ENCODE measurements at places on chromosomes 3 and 15. TPM values are rescaled to one million over a fixed set of nuclear protein-coding genes. Genes with fewer than 3 reads are reported as not detected.

- peak; percentile 89 for DNase-seq
Measured at GRCh38 chr15:74616366-74616939, 817 bp downstream of the CLK3 start.

LOXL1 gene
- total RNA-seq, result 14.6 TPM

TIGIT gene
- total RNA-seq, result not detected

DNA sequence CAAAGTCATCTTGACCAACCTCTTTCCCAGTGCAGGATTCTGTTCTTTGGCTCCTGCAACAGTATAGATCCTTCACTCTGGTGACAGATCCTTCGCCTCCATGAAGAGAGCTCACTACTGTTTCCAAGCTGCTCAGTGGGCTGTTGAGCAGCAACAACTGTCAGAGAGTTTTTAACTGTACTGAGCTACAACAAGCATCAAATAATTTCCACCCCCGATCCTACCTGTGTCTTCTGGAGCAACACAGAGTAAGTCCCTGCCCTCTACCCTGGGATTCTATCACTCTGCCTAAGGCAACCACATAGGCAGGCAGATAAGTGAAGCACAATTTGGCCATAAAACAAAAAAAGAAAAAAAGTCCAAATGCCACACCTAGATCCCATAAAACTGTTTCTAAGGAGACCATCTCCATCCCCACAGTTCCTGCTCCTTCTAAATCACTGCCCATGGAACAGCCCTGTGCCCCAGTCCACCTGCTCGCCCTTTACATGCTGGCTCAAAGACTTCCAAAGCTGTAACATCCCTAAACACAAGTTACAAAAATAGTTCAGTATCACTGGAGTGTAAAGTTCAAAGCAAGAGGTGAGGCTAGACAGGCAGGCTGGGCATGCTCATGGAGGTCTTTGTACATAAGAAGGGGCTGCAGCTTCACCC lies 37.8 kb upstream of the ANPEP start:
- DNase-seq, result no peak

- no peak for DNase-seq
Measured at GRCh38 chr3:81728766-81729544, 32.5 kb downstream of the GBE1 start.

CGNL1 gene
- total RNA-seq, result 11.2 TPM

DNA sequence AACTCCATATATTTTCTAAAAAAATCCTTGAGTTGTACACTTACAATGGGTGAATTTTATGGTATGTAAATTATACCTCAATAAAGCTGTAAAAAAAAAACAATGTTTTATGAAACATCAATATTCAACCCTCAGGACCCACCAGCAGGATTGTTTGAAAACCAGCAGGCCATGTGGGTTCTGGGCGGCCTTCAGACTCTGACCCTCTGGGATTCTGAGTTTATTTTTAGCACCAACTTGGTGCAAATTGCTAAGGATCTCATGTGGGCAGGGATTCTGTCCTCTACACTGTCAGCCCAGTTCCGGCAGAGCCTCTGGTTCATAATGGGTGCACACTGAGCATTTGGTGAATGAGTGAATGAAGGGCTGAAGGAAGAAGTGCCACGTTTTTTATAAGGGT lies 24.2 kb upstream of the TSEN2 start:
- no peak for DNase-seq

DNA sequence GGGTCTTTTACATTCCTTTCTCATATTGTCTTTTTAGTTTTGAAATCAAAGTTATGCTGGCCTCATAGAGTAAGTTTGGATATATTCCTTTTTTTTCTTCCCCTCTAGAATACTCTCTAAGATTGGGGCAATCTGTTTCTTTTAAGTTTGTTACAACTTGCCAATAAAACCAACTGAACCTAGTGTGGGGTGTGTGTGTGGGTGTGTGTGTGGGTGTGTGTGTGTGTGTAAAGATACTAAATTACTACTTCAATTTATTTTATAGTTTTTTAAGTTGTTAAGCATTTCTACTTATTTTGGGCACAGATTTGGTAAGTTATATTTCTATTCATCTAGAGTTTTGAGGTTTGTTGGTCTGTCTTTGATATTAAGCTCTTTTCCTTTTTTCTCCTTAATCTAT lies 198.2 kb upstream of the TMC3 start:
- no peak for DNase-seq

DNA sequence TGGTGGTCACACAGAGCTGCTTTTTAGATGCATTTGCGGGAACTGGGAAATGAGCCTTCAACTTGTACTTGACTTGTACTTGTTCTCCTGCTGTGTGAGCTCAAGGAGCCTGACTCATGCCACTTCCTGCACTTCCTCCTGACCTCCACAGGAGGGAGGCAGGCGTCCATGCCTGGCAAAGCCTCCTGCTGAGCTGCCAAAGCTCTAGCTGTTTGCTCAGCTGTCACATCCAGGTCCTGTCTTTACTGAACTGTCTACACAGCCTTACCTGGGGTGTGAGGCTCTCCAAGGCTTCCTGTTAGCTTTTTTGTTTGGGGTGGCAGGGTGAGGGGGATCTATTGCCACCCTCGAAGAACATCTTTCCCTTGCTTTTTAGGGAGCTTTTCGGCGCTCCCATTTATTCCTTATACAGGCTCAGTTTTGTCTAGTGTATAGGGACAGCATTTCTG lies 6.4 kb downstream of the THPO start:
- peak; percentile 80 for DNase-seq

TLR9 gene
- total RNA-seq, result 0.32 TPM

DNA sequence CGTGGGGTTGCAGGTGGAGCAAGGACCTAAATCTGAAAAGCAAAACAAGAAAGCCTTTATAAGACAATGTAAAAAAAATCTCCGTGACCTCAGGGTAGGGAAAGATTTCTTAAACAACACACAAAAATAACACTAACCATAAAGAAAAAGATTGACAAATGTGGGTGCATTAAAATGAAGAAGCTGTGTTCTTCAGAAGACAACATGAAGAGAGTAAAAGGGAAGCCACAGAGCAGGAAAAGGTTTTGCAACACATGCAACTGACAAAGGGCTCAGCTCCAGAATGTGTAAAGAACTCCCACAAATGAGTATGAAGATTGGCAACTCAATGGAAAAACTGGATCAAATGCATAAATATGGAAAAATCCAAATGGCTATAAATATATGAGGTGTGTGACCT lies 74.2 kb downstream of the MAGEF1 start:
- no peak for DNase-seq

DNA sequence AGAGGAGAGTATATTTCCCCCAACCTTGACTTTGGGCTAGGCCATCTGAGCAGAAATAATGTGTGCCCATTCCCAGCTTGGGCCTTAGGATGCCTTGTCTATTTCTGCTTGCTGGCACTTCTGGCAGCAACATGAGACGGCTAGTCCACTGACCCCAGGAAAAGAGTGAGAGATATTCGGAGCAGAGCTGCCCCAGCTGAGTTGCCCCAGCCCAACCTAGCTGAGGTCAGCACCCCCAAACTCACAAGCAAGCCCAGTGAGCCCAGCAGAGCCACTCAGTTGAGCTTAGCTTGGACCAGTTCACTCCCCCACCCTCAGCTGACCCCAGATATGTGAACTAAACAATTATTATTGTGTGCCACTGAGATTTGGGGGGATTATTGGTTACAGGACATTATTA lies 20.2 kb downstream of the ITGA11 start:
- DNase-seq, result no peak

DNA sequence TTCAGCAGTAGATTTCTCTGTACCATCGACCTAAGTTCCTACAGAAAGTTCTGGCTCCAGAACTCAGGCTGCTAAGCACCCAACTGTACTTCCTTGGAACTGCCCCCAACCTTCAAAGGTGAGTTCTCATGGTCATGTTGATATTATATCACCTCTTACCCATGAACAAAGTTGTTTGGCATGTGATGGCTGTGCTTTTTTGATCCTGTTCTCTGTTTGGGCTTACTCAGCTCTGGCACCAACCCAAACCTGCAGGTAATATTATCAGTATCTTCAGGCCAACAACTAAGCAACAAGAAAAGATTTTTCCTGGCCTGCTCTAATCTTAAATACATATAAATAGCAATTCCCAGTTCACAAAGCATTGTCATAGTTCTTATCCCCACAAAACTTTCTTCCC lies 318.7 kb upstream of the LMCD1 start:
- no peak for DNase-seq

DNA sequence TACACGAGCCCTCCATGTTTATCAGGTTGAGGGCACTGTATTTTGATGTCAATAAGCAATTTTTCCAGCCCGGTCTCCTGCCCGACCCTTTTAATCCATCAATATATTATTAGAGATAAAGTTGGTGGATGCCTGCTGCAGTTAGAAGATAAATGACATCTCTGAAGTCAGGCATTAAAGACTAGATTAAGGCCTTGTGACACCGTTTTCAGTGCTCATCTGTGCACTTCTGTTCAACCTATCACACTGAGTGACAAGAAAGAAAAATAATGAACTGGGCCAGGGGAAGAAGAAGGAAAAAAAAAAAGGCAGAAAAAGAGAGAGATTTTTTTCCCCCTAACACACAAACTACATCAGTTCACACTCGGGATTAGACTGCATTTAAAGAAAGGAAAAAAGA lies 371.8 kb downstream of the IL20RB start:
- no peak for DNase-seq

DNA sequence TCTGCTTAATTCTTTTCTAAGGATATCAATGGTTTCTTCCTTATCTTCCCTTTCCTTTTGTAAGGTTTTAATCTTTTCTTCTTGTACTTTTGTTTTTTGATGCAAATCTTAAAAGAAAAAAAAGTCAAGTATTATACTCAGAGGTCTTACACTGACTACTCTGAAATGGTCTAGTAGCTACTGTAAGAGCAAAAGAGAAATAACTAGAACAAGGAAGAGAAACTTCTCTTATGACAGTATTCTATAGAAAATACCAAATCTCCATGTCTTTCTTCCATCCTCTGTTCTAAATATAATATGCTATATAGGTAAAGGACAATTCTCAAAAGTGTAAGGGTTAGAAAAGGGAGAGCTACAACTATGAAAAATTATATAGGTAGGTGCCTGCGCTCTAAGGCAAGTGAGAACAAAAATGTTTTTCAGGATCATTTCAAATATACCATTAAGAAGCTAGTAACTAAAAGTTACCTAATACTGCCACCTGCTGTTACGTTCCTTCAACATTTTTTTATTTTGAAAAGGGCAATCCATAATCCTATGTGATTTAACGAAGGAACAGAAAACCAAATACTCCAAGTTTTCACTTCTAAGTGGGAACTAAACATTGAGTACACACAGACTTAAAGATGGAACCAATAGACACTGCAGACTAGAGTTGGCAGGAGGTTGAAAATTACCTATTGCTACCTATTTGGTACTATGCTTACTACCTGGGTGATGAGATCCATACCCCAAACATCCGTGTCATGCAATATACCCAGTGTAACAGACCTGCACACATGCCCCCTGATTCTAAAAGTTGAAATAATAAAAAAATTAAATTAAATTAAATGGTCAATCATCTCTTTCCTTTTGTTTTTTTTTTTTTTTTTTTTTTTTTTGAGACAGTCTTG lies 36.7 kb downstream of the CIP2A start:
- DNase-seq, result no peak

GRCh38 chr3:160437083-160437455 lies 12.5 kb downstream of the TRIM59 start:
- no peak for DNase-seq

All from Right ventricle myocardium superior (tissue), 1 donor.